ENCODE measurements at places on chromosomes 11 and 22. TPM values are rescaled to one million over a fixed set of nuclear protein-coding genes. Genes with fewer than 3 reads are reported as not detected.

Gene SMTNL1
- not detected for total RNA-seq

Gene C11orf42
- total RNA-seq, result not detected

Gene MUC5B
- 0.18 TPM for total RNA-seq

DNA sequence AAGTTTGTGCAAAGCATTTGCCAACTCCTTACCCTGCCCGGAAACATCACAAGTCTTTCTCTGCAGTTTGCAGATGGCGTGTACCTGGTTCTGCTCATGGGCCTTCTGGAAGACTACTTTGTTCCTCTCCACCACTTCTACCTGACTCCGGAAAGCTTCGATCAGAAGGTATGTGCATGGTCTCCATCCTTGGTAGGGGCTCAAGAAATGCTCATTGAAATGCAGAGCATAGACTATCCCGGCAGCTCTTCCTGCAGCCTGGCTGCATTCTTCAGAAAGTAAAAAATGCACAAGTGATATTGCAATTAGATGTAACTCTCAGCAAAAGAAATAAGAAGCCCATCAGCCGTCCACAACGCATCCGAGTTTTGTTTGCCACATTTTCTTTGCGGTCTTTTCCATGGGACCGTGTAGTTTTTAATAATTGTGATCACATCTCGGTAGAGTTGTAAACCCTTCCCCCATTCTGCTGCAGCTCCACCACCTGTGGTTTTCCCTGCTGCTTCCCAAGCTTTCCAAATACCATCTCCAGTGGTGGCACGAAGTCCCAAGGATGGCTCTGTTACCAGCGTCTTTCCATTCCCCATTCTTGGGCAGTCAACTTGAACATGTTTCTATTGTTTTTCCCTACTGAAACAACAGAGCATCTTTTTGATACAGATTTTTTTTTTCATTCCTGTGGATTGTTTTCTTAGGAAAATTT lies 22.7 kb upstream of the PARVG start:
- H3K4me1 ChIP-seq, result no peaks in the 10 kb centered on the region
- no peaks in the 10 kb centered on the region for H3K36me3 ChIP-seq
- no peak for DNase-seq
- no peak overlapping the region for H3K27ac ChIP-seq
- H3K4me3 ChIP-seq, result no peak overlapping the region
- no peaks in the 10 kb centered on the region for H3K27me3 ChIP-seq

Gene MFRP
- not detected for total RNA-seq

DNA sequence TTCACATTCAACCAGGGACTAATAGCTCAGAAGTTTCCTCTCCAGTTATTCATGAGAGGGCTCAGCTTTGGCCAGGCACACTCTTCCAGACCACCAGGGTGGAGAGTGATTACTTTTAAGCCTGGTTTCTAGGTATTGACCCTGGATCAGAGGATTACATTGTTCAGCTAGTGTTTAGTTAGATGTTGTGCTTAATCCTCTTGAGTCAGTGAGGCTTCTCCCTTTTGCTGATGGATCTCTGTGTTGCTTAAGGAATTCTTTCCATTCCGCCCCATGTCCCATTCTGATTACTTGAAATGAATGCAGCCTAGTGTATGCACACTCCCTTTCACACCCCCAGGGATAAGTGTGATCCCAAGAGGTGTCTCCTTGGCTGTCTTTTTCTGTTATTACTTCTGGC lies 271.7 kb upstream of the ANO5 start:
- DNase-seq, result no peak
- no peaks in the 10 kb centered on the region for H3K27me3 ChIP-seq
- H3K27ac ChIP-seq, result no peak overlapping the region
- no peak overlapping the region for H3K4me3 ChIP-seq
- H3K4me1 ChIP-seq, result no peaks in the 10 kb centered on the region

Gene APOL2
- 40.8 TPM for total RNA-seq

GRCh38 chr22:36885474-36885873 lies 24.7 kb downstream of the NCF4 start:
- no peaks in the 10 kb centered on the region for H3K4me1 ChIP-seq
- no peak overlapping the region for H3K4me3 ChIP-seq
- no peaks in the 10 kb centered on the region for H3K36me3 ChIP-seq
- no peaks in the 10 kb centered on the region for H3K27me3 ChIP-seq
- DNase-seq, result no peak

DNA sequence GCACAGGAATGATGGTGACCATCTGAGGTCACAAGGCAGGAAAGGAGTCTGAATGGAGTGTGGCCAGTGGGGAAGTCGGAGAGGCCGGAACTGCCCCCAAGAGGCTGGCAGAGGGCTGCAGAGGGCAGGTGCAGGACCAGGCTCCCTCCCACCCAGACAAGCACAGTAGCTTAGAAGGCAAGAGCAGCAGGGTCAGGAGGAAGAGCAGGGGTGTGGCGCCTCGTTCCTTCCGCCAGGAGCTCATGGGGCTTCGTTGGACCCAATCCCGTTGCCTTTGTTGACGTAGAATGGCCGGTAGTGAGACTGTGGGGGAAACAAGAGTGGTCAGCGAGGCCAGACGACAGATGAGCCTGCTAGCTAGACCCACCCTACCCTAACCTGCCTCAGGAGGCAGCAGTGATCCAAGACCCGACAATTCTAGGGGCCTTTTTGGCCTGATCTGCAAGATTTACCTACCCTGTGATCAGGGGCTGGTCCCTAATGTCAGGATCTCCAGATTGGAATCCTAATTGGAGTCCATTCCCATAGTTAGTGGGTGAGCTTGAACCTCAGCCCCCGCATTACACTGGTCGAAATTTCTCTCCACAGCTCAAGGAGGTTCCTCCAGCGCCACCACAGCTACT lies 25.6 kb downstream of the TRIM29 start:
- H3K4me1 ChIP-seq, result no peaks in the 10 kb centered on the region
- no peak overlapping the region for H3K27ac ChIP-seq
- no peak overlapping the region for H3K4me3 ChIP-seq
- no peaks in the 10 kb centered on the region for H3K36me3 ChIP-seq

- H3K36me3 ChIP-seq, result no peaks in the 10 kb centered on the region
- no peaks in the 10 kb centered on the region for H3K4me1 ChIP-seq
- no peak overlapping the region for H3K4me3 ChIP-seq
- no peak for DNase-seq
- H3K27ac ChIP-seq, result no peak overlapping the region
Observed at GRCh38 chr11:9057888-9058287, 33.5 kb downstream of the SCUBE2 start.

DNA sequence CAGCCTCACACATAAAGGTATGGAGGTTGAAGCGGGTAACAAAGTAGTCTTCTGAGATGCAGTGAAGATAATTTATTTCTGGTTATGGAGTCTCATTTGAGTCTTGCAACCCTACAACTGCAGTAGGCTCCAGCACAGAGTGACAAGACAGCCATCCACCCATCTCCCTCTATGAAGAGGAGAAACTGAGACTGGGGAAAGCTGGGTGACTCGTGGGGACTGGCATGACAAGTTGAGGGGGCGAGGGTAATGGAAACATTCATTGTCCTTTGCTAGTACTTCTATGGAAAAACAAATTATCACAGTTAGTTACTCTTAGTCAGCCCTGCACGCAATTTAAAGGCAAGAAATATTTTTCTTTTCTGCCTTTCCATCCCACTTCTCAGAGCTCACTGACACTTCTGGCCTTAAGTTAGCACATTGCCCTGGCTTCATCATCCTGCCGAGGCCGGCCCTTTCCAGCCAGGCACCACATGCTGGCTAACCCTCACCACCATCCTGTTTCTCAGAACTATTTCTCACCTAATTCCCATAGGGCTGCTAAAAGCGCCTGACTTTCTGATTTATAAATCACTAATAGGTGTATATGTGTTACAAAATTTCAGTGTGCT lies 361.1 kb downstream of the ETS1 start:
- H3K27me3 ChIP-seq, result no peaks in the 10 kb centered on the region
- no peak for DNase-seq
- H3K36me3 ChIP-seq, result no peaks in the 10 kb centered on the region
- H3K4me1 ChIP-seq, result no peaks in the 10 kb centered on the region

Gene LRRC32
- total RNA-seq, result 19.5 TPM

Gene KCNK4
- not detected for total RNA-seq

DNA sequence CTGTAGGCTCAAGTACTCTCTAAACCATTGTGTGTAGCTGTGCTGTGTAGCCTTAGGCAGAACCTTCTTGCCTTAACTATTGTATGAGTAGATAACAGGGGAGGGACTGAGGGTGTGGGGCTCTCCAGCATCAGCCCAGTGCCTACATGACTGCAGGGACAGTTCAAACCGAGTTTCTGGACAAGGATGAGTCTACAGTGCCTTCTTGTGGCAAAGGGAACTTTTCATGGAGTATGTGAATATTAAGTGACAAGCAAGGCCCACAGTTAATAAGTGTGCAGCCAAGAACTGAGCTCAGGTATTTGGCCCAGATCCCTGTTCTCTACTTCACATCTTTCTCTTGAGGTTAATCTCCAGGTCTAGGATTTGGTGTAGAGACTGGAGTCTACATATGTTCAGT lies 424.4 kb upstream of the LARGE1 start:
- H3K27ac ChIP-seq, result no peak overlapping the region
- DNase-seq, result no peak
- no peaks in the 10 kb centered on the region for H3K27me3 ChIP-seq
- no peaks in the 10 kb centered on the region for H3K36me3 ChIP-seq
- no peaks in the 10 kb centered on the region for H3K4me1 ChIP-seq

Gene NCR3LG1
- total RNA-seq, result 2.8 TPM

DNA sequence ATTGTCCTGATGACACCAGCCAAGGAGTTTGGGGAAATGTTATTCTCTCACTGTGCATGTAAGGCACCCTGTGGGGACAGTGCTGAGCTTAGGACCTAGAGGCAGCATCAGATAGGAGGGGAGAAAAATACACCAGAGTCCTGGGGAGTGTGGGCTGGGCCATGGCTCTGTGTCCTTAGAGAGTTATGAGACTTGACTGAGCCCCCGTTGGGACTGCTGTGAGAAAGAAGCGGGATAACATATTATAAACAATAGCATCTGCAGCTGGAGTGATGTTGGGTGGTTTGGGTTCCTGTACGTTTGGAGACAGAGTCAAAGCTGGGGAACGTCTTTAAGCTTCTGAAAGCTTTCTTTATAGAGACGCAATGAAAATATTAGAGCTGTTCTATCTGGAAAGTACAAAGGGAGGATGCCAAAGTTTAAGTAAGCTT lies 90.9 kb upstream of the CRTAM start:
- H3K36me3 ChIP-seq, result no peaks in the 10 kb centered on the region
- no peaks in the 10 kb centered on the region for H3K4me1 ChIP-seq
- H3K4me3 ChIP-seq, result no peak overlapping the region
- no peak for DNase-seq
- H3K27ac ChIP-seq, result no peak overlapping the region

DNA sequence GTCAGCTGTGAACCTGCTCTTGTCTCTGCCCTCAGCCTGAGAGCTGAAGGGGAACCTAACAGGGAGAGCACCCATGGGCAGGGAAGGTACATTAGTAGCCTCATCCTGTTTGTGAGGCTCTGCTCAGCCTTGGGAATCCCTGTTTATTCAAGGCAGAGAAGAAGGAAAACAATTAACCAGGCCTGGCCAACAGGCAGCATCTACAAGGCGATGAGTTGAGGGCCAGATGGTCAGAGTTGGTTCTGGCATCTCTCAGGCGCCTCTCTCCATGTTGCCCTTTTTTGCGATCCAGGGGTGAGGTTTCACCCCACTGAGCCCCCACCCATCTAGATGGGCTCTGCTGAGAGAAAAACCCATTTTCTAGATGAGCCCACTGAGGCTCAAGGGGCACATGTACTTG lies 54.0 kb upstream of the TOP3B start:
- no peaks in the 10 kb centered on the region for H3K4me1 ChIP-seq
- H3K27me3 ChIP-seq, result no peaks in the 10 kb centered on the region
- H3K36me3 ChIP-seq, result no peaks in the 10 kb centered on the region
- H3K4me3 ChIP-seq, result no peak overlapping the region
- no peak for DNase-seq
- H3K27ac ChIP-seq, result no peak overlapping the region

Gene BACE1
- total RNA-seq, result 19.2 TPM

Gene PRG3
- total RNA-seq, result not detected

DNA sequence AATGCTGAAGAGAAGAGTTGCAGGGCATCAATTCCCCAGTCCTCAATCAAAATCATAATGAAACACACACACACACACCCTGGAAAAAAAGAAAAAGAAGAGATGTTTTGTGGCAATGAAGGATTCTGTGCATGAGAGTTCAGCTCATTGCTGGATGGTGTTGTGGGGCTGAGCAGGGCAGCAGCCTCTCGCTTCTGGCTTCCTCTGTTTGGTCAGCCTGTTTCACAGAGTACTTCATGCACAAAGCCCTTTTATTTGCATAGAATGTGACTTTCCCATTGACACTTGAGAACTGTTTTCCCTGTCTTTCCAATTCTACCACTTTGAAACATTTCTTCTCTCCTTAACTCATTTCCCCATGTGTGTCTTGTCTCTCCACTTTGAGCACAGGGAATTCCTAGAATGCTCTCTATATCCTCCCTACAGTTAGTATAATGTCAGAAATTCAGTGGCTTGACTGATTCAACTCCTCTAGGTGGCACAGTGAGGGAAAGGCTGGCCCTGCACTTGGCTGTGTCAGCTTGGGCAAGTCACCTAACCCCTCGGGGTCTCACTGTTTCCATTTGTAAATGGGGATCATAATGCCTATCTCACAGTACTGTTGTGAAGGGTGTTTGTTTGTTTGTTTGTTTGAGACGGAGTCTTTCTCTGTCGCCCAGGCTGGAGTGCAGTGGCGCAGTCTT lies 25.4 kb upstream of the BSX start:
- no peaks in the 10 kb centered on the region for H3K36me3 ChIP-seq
- H3K27ac ChIP-seq, result no peak overlapping the region
- H3K4me3 ChIP-seq, result no peak overlapping the region
- no peak for DNase-seq

Gene SCGB1D2
- total RNA-seq, result not detected

DNA sequence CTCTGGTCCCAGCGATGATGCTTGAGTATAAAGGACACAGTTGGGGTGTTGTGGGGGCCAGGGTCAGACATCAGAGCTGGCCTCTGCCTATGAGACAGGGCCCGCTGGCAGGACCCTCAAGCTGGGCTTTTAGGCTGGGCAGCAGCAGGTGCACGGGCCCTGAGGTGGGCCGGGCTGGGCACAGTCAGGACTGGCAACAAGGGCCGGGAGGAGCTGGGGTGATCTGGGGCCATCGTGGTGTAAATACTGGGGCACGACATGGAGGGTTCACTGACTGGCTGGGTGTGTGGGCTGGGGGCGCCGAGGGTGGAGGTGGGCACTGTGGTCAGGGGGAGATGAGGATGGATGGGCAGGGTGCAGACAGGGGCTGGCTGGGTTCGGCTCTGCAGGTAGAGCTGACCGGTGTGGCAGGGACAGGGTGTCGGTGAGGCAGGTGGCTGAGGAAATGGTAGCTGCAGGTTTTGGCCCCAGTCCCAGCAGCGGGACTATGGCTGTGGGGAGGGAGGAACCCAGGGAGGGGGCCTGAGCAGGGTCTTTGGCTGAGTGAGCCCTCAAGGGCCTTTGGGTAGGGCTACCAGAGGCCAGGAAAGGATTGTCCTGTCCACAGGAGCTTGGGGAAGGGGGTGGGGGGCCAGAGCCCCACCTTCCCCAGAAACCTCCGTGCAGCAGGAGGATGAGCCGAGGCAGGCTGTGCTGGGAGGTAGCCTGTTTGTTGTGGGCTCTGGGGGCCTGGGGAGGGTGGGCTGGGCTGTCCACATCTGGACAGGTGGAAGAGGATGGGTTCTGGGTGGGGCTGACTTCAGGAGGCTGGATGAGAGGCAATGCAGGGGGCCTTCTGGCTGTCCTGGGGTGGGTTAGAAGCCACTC lies 81.4 kb downstream of the KCNQ1 start:
- peak; percentile 40 for DNase-seq
- H3K4me3 ChIP-seq, result no peak overlapping the region
- no peaks in the 10 kb centered on the region for H3K36me3 ChIP-seq
- no peak overlapping the region for H3K27ac ChIP-seq

- H3K27me3 ChIP-seq, result no peaks in the 10 kb centered on the region
- no peak overlapping the region for H3K4me3 ChIP-seq
- H3K27ac ChIP-seq, result no peak overlapping the region
- H3K36me3 ChIP-seq, result peaks cover 13% of the 10 kb centered on the region
- no peak for DNase-seq
Observed at GRCh38 chr22:24165673-24166072, 15.6 kb upstream of the SUSD2 start.

Gene TSSK2
- not detected for total RNA-seq

Gene RAB39A
- total RNA-seq, result 1.2 TPM

Gene C11orf91
- total RNA-seq, result not detected

Gene ANO3
- total RNA-seq, result 2.6 TPM

Measured in right lobe of liver (tissue), 6 donors.